ENCODE measurements at places on chromosomes 1 and 21.

- no peak for DNase-seq
These were observed 395.0 kb upstream of the USP24 start for GRCh38 chr1:55610203-55610602.

- DNase-seq: no peak
These were observed 40.7 kb downstream of the COQ8A start for GRCh38 chr1:226980565-226981385.

DNA sequence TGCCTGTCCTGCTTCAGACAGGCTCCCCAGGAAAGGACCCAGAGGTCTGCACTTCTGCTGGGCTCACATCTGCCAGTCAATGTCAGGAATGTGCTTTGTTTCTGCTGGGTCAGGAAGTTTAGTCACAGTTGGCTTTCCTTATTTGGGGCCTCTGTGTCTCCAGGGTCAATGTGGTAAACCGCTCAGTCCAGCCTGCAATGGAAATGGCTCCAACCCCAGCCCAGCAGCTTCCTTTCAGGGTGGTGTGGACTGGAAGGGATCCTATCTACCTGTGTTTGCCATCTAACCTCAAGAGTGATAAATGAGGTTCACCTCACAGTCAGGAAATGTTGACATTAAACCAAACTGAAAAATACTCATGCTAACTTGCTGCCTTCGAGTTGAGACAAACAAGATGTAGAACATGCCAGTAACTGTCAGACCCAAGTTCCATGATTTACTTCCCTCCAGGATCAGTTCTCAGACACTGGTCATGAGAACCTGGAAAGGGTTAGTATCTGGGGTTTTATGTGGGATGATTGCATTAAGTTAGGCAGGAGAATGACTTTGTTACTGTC, 20.3 kb downstream of the ENO1 start:
- DNase-seq: no peak

GRCh38 chr1:22275626-22276395, 132.9 kb upstream of the WNT4 start:
- DNase-seq: peak; percentile 61

DNA sequence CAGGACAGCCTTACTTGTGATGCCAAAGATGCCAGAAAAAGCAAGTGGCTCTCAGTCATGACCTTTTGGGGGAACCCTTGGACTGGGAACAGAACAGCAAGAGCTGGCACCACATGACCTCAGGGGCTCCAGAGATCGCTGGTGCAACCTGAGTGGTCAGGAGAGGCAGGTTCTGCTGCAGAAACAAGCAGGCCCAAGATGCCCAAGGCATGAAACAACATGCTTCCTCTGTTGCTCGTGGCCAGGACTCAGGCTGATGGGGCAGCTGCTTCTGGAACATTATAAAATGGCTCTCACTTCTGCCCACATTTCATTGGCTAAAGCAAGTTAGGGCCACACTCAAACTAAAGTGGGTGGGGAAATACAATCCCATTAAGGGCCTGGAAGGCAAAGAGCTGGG, 17.7 kb upstream of the CLSTN1 start:
- DNase-seq: no peak

GRCh38 chr1:174874331-174875053, 125.3 kb upstream of the CACYBP start:
- DNase-seq: no peak

- DNase-seq: no peak
These were observed 235.2 kb downstream of the TRABD2B start for GRCh38 chr1:47761974-47762373.

- DNase-seq: peak; percentile 76
These were observed 37.4 kb upstream of the WASF2 start for GRCh38 chr1:27527223-27527889.

- DNase-seq: no peak
These were observed 171.8 kb downstream of the FCRL5 start for GRCh38 chr1:157380523-157380922.

DNA sequence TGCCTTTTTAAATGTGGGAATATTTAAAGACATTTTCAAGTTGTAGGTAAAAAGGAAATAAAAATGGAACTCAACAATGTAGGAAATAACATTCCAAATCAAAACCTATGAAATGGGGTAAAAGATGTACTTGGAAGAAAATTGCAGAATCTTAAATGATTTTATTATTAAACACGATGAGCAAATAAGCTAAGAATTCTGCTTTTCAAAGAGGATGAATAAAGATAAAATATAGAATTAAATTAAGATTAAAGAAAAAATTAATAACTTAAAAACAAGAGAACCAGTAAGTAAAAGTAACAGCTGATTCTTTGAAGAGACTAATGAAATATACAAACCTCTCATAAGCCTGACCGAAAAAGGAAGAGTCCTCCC, 74.0 kb downstream of the NPHP4 start:
- DNase-seq: no peak

DNA sequence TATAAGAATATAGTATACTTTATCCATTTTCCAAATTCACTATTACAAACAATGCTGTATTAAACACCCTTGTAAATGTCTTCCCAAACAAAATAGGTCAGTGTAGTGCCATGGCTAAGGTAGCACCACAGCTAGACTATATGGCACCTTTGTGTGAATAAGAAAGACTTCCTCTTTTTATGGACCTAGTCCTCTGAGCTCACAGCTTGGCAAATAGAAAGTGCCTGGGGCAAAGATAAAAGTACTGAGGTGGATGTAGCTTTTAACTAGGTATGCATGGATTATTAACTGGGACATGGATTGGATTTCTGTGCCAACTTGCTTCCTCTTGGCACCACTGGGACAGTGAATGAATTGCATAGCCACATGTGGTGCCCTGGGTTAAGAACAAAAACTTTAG, 25.0 kb downstream of the HRNR start:
- no peak for DNase-seq

GRCh38 chr1:47388030-47388890, 27.8 kb upstream of the FOXE3 start:
- no peak for DNase-seq

GRCh38 chr1:36859926-36860325, 174.4 kb downstream of the GRIK3 start:
- DNase-seq: no peak

DNA sequence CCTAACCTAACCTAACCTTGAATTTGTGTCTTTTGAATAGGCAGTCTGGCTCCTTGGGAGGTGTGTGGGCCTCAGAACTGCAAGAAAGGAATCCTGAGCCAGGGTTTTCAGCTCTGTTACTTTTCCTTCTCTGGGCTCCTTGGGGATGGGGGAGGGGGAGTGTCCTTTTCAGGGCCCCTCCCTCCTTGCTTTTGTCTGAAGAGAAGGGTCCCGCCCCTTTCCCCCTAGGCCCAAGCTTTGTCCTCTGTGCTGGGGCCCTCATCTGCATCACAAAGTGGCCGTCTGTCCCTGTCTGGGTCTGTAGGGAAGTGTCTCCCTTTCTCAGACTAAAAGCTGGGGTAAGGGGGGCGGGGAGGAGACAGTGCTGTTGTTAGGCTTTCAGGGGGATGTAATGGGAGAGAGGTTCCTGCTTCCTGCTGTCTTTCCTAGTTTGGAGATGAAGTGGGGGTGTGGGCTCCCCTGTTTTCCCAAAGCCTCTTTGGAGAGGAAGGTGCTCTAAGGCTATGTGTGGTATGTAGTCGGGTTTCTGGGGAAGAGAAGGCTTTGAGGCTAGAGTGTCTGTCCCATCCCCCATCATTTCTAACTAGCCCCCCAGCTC, 3.1 kb downstream of the AGO1 start:
- no peak for DNase-seq

- no peak for DNase-seq
These were observed 39.1 kb upstream of the WASF2 start for GRCh38 chr1:27528818-27529703.

- DNase-seq: no peak
These were observed 157.3 kb upstream of the RUNX1 start for GRCh38 chr21:35206141-35207125.

- no peak for DNase-seq
These were observed 80.9 kb downstream of the UCHL5 start for GRCh38 chr1:192978195-192978710.
